ENCODE measurements at places on chromosomes 6 and 20.

GRCh38 chr6:45323656-45324224, 4.4 kb upstream of the RUNX2 start:
- no peak for DNase-seq

GRCh38 chr20:13786143-13786828, 1.5 kb downstream of the NDUFAF5 start:
- DNase-seq, result no peak

- no peak for DNase-seq
Observed at GRCh38 chr20:50325651-50326050, 135.0 kb downstream of the CEBPB start.

- no peak for DNase-seq
Observed at GRCh38 chr20:47296950-47297349, 59.5 kb downstream of the ZMYND8 start.

DNA sequence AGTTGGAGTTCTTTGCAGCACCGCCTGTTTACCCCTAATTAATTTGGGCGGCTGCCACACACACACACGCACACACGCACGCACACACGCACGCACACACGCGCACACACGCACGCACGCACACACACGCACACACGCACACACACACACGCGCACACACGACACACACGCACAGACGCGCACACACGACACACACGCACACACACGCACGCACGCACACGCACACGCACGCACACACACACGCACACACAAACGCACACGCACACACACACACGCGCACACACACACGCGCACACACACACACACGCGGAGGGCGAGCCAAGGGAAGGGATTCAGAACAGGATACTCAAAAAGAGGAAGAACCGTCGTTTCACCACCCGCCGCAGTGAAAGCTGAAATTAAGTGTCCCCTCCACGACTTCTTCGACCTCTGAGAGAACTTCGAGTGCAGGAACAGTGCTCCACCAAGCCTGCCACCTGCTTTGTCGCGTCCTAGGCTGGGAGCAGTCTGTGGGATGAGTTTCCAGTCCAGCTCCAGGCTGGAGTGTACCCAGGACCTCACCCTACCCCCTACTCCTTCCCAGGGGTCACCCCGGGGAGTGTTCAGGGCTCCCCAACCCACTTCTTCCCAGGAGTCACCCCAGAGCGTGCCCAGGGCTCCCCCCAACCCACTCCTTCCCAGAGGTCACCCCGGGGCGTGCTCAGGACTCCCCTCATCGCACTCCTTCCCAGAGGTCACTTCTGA, 1.1 kb downstream of the RNASET2 start:
- DNase-seq, result no peak

DNA sequence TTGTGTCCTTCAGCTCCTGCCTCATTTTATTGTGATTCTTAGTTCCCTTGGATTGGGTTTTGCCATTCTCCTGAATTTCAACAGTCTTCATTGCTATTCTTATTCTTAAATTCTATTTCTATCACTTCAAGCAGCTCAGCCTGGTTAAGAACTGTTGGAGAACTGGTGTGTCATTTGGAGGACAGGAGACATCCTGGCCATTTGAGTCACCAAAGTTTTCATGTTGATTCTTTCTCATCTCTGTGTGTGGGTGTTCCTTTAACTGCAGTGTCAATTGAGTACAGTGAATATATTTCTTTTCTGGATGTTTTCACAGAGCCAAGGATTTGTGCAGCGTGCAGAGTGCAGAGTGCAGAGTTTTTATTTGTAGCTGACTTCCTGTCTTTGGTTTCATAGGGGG, 33.5 kb upstream of the TFB1M start:
- no peak for DNase-seq

DNA sequence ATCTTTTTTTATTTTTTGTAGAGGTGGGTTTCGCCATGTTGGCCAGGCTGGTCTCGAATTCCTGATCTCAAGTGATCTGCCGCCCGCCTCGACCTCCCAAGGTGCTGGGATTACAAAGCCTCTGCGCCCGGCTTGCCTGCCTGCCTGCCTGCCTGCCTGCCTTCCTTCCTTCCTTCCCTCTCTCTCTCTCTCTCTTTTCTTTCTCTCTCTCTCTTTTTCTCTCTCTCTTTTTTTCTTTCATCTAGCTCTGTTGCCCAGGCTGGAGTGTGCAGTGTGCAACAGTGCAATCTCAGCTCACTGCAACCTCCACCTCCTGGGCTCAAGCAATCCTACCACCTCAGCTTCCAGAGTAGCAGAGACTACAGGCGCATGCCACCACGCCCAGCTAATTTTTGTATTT, 4.6 kb upstream of the ILRUN start:
- no peak for DNase-seq

GRCh38 chr20:22515264-22515663, 69.1 kb downstream of the FOXA2 start:
- DNase-seq, result no peak

DNA sequence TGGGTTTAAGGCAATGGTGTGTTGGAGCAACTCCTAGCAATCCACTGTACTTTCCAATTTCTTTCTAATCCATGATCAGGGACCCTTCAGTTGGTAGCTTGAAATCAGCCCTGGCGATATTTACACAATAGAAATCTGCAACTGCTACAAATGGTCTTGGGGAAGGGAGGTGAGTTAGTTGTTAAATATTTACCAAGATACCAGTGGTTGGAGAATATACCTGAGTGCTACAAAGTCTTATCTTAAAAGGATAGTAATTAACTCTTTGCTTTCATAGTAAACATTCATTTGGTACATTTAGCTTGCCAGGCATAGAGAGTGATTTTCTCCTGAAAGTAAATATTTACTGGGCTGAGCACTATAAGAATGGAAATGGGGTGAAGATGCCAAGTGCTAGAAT, 568.2 kb downstream of the BCKDHB start:
- no peak for DNase-seq

DNA sequence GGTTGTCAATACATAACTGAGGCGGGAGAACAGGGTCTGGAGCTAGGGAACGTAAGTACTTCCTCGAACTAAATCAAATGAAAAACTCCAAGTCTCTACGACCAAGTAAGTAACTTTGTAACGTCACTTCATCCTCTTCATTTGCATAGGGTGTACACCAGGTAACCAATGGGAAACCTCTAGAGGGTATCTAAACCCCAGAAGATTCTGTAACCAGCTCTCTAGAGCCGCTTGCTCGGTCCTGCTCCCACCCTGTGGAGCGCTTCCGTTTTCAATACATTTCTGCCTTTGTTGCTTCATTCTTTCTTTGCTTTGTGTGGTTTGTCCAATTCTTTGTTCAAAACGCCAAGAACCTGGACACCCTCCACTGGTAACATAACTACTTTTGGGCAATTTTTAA, 133.5 kb upstream of the TMEM170B start:
- no peak for DNase-seq

DNA sequence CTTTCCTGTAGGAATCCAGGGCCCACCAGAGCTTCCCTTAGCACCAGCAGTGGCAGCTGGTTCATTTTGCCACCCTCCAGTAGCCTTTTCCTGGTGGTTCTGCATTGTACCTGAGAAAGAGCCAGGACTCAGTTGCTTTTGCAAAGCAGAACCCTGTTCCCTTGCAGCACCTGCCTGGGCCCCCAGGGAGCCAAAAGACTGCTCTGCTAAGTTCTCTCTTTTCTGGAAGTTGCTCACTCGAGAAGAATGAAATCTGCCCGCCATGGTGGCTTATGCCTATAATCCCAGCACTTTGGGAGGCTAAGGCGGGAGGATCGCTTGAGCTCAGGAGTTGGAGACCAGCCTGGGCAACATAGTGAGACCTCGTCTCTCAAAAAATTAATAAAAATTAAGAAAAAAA, 24.0 kb downstream of the GHRH start:
- DNase-seq, result no peak

DNA sequence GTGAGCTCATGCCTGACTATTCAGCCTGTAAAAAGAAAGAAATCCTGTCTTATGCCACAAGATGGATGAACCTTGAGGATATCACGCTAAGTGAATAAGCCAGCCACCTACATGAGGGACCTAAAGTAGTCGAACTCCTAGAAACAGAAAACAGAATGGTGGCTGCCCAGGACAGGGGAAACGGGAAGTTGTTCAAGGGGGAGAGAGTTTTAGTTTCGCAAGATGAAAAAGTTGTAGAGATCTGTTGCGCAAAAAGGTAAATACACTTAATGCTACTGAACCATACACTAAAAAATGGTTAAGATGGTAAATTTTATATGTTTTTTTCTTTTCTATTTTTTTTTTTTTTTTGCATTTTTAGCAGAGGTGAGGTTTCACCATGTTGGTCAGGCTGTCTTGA, 74.1 kb upstream of the RALY start:
- no peak for DNase-seq

GRCh38 chr6:39834278-39834677, 42.1 kb downstream of the DAAM2 start:
- DNase-seq, result no peak

DNA sequence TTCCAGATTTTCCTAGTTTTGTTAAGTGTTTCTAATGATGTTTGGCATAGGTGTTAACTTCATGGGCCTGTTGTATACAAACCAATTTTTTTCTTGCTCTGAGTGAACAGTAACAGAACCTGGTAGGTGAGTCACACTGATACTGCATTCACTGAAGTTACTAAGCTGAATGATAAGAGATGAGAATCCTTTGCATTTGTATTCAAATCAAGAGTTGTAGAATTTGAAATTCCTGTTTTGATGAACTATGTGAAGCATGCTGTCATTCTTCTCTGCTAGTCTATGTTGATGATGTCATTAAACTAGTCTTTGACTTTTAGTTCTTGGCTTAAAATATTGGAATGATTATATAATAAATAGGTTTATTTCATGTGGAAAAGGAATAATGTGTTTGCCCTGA, 37.9 kb downstream of the PTPRA start:
- DNase-seq, result no peak

DNA sequence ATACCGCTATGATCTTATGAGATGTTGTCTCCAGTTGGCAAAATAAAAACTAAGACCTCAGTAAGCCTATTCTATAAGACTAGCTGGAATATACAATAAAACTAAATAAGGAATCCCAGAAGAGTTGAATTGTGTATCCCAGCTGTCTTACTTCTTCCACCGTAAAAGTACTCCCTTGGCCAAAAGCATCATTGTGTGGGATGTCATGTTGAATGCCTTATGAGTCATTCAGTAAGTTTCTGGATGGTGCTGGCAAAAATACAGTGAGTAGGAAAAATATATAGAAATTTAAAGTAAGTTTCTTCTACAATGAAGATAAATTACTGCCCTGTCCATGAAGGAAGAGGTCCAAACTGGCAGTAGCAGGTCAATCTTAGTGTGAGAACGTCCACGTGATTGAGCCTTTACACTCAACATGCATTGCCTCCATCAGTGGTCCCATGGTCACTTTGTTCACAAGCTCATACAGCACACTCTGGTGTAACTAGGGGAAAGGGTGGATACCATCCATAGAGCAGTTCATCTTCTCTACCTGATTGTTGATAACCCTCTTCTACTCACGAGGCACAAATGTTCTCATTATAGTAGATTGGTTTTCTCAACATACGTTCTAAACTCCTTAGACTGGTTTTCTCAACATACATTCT, 13.7 kb upstream of the ZNF318 start:
- no peak for DNase-seq

GRCh38 chr20:14234666-14235295, 102.6 kb downstream of the FLRT3 start:
- no peak for DNase-seq

GRCh38 chr20:59171986-59172385, 8.4 kb downstream of the ZNF831 start:
- no peak for DNase-seq

DNA sequence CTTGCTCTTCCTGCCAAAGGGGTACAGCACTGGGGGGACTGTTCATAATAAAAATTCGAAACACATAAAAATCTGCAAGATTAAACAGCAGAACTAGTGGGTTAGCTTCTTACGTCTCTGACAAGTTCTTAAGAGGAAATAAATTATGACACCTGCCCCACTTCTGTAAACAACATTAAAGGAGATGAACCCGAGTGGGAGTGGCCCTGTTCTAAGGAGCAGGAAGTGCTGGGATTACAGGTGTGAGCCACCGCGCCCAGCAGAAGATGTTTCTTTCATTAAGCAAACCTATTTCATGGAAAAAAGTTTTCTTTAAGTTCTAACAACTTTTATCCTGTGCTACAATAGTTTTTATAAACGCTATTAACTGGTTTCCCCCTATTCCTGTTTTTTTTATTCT, 24.6 kb downstream of the USP45 start:
- no peak for DNase-seq

GRCh38 chr6:111129013-111129412, 41.7 kb downstream of the SLC16A10 start:
- no peak for DNase-seq

DNA sequence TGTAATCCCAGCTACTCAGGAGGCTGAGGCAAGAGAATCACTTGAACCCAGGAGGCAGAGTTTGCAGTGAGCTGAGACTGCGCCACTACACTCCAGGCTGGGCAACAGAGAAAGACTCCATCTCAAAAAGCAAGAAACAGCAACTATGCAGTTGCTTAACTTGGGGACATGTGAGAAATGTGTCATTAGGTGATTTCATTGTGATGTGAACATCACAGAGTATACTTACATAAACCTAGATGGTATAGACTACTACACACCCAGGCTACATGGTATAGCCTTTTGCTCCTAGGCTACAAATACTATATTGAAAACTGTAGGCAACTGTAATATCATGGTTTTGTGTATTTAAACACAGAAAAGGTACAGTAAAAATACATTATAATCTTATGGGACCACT, 3.3 kb upstream of the COQ3 start:
- no peak for DNase-seq

DNA sequence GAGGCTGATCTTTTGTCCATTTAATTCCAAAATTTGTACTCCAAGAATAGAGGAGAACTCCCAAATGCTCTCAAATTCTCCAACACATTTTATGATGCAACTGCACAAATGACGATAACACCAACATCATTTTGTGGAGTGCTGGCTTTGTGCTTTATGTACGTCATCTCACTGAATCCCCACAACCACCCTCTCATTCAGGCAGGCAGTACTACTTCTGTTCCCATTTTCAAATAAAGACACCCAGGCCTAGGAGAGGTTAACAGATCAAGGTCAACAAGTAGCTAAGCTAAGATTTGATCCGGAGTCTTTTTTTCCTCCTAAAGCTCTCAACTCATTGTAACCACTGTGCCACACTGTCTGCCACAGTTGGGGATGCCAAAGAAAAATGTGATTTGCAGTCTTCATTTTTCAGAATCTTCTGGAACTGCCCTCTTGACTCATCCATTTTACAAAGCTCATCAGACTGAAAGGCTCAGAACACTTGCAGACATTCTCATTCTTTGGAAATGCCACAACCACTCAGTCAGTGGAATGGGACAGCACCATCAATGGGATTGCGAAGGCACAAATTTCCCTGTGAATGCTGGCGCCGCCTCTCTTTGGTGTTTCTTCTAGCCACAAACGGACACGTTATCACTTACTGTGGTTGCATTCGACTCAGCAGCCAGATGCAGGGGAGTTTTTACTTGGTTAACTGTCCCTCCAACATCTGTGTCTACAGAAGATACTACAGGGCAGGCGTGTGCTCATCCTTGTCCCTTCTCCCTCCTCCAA, 184.4 kb downstream of the GJA10 start:
- no peak for DNase-seq

GRCh38 chr6:113370508-113371502, 486.3 kb upstream of the MARCKS start:
- DNase-seq, result no peak

- no peak for DNase-seq
Observed at GRCh38 chr6:148164645-148165044, 178.0 kb upstream of the SASH1 start.

- no peak for DNase-seq
Observed at GRCh38 chr6:111379302-111379701, 103.7 kb downstream of the REV3L start.

- no peak for DNase-seq
Observed at GRCh38 chr6:105882828-105883227, 203.3 kb upstream of the PRDM1 start.

GRCh38 chr6:135115834-135116233, 61.2 kb upstream of the HBS1L start:
- DNase-seq, result no peak
